ENCODE measurements at places on chromosomes 4 and X.

DNA sequence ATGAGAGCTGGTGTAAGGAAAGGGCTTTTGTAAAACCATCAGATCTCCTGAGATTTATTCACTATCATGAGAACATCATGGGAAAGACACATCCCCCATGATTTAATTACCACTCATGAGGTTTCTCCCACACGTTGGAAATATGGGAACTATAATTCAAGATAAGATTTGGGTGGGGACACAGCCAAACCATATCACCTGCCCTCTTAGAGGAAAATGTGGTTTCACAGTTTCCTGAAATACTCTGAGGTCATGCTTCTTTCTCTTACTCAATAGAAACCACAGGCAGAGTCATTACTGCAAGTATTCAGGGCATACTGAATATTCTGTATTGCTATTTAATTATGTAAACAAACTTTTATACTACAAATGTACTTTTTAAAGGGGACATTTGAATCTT, 1453.3 kb downstream of the PCDH18 start:
- DNase-seq = no peak

DNA sequence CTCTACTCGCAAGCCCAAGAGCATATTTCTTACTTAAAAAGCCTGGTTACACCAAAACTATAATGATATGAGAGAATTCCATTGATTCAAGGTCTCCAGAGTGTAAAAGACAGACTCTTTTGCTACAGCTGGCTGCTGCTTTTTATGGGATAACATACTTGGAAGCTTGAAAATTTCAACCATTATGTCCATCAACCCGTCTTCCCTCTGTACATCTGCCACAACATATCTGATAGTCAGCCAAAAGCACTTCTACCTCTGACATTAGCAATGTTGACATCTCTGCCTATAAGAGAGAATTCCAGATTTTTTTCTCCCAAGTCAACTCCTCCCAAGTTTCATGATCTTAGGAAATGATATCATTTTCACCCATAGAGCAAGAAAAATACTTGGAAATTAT, 54.4 kb upstream of the IQCM start:
- DNase-seq = no peak

GRCh38 chrX:13084611-13085010, 40.2 kb upstream of the FAM9C start:
- DNase-seq = no peak

- DNase-seq = no peak
Measured at GRCh38 chrX:16586377-16587112, 63.4 kb upstream of the S100G start.

- peak; percentile 30 for DNase-seq
Measured at GRCh38 chrX:132489578-132490419, 961 bp upstream of the MBNL3 start.

GRCh38 chr4:103400405-103400804, 202.3 kb upstream of the CENPE start:
- peak; percentile 25 for DNase-seq

Data from SW480 (cell line).